ENCODE measurements at places on chromosomes 12 and 14.

DNA sequence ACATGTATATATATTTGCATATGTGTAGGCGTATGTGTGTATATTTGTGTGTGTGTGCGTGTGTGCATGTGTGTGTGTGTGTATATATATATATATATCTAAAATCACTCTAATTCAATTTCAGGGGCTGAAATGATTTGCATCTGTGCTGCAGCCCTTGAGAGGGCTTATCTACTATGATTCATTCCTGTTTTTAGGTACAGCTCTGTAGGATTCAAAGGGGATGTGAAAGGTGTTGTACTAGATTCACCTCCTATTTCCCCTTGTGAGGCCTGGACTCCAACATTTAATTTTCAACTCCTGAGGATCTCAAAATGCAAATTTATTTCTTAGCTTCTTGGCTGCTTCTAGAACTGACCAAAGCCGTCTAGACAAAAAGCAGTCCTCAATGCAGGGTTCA, 11.1 kb downstream of the ERP27 start:
- DNase-seq = no peak

GRCh38 chr14:64762044-64763034, 58.1 kb downstream of the PLEKHG3 start:
- DNase-seq = no peak

GRCh38 chr12:27290501-27291168, 42.0 kb upstream of the BMAL2 start:
- DNase-seq = no peak

- no peak for DNase-seq
These were observed 455.0 kb upstream of the TMPO start for GRCh38 chr12:98060411-98060810.

DNA sequence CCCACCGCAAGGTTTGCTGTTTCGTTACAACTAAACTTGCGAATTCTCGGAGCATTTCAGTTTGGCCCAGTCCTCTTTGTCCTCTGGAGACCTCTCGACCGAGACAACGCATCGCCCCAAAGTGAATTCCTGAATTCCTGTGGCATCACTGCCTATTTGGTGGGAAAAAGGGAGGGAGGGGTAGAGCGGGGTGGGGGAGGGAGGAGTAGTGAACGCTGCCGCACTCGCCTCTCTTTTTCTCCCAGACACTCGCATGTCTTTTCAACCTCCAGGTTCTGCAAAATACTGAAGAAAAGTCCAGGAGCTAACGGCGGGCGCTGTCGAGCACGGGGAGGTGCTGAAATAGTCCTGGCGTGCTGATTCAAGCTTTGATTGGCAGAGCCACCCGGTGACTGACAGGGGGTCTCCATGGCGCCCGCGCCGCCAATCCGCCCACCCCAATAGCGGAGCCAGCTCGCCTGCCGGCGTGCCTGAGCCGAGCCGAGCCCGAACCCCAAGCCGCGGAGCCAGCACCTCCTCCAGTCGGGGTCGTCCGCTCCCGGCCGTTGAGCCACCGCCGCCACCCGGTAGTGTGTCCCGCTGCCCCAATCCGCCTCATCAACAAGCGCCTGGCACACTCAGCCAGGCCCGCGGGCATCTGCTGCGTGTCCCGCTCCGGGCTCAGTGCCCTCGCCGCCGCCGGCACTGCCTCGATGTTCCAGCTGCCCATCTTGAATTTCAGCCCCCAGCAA, at the start of gene SIX6:
TSS of gene SIX6 (plus strand) at position 440 of the 731 bp plus-strand sequence. CDS start at position 693, 253 bp downstream.
- DNase-seq = no peak

- no peak for DNase-seq
These were observed at the start of gene RASSF8 for GRCh38 chr12:25958428-25959070. RASSF8 (plus strand) TSS chr12:25958682; CDS start chr12:26055344, 96,662 bp downstream.

DNA sequence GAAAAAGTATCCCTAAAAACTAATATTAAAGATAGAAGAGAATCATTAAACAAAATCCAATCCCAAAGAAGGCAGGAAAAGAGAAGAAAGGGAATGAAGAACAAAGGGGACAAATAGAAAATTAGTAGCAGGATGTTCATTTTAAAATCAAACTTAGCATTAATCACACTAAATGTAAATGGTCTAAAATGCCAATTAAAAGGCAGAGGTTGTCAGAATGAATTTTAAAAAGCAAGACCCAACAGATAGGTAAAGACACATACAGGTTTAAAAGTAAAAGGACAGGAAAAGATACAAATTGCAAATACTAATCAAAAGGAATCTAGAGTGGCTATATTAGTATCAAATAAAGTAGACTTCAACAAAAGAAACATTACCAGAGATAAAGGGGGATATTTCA, 12.5 kb downstream of the DDHD1 start:
- no peak for DNase-seq

DNA sequence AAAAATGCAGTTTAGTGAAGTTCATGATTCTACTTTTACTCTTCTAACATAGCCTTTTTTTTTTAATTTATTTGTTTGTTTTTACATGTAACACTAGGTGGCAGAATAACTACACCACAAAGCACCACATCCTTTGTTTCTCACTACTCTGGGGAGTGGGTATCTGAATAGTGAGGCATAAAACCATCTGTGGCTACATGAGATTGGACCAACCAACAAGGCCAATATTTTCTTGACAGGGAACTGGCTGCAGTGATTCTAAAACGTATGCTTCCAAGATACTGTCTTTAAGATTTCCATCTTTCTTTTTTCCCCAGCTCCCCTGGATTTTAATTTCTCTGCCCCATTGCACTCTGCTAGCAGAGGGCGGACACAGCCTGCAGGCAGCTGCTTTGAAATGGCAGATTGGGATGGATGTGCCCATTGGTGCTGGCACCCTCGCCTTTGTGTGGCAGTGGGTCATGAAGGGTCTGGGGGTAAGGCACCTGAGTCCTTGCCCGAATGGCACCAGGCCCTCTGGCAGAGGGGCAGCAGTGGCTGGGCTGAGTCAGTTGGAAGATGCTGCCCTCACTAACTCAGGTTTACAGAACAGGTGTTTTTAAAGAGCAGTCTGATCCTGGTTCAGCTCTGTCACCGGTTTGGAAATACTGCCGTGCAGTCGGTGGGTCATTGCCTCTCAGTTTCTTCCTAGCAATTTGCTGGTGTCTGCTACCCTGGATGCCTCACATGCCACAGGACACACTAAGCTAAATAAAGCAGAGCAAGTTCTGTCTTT, 429.1 kb downstream of the RAD51B start:
- DNase-seq = peak; percentile 75

DNA sequence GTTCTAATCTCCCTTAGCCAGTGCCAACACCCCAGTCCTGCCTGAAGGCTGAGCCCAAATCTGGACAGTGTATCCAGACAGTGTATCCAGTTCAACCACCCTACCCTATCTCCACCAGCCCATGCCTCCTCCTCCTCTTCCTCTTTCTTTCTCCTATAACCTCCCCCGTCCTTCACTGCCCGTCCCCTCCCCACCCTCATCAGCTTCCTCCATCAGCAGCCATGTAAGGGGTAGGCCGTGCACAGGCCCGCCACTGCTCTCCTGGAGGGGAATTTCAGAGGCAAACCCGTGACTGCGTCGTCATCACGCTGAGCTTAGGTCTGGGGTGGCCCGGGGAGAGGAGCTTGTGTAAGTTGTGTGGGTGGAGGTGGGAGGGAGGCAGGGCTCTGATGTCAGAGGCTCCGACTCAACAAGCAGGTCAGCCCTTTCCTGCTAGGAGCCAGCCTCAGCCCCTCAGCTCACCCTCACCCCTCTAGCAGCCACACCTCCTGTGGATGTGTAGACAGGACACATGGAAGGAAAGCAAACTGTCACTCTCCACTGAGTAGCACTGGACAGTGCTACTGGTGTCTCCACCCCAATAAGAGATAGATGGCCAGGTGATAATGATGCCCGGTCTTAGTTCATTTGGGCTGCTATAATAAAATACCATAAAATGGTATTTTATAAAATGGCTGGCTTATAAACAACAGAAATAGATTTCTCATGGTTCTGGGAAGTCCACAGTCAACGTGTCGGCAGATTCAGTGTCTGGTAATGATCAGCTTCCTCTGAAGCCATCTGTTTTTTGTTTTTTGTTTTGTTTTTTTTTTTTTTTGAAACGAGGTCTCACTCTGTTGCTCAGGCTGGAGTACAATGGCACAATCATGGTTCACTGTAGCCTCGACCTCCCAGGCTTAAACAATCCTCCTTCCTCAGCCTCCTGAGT, 50.5 kb downstream of the IRF2BPL start:
- peak; percentile 75 for DNase-seq

GRCh38 chr14:89215531-89215930, 201.5 kb downstream of the FOXN3 start:
- DNase-seq = no peak

DNA sequence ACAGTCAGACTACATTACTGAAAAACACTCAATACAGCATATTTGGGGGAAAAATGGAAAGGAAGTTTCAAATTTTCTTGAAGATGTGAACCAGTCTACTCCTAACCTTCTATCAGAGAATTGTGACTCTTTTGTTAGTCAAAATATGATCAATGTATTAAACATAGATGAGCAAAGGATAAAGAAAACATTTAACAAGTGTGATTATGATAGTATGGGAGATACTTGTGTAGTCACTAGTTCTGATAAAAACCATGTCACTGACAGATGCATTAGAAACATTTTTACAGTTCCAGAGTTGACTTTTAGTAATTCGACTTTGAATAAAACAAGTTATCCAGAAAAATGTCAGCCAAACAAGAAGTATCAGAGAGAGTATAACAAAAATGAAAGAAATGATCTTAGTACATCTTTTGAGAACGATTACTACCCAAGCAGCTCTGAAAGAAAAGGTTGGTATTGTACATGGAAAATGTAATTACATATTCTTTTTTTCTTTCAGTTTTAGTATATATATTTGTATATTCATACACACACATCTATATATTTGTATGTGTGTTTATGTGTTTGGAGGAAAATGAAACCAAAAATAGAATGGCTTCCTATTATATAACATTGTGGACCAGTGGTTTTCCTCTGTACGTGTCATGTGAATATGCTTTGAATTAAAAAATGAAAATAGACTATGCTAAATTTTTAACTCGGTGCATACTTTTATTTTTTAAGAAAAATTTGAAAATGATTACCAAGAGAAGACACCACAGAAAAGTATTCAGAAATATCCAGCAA, 63.3 kb upstream of the ABCD2 start:
- no peak for DNase-seq

- no peak for DNase-seq
These were observed 22.7 kb upstream of the PNMA1 start for GRCh38 chr14:73736842-73737241.

DNA sequence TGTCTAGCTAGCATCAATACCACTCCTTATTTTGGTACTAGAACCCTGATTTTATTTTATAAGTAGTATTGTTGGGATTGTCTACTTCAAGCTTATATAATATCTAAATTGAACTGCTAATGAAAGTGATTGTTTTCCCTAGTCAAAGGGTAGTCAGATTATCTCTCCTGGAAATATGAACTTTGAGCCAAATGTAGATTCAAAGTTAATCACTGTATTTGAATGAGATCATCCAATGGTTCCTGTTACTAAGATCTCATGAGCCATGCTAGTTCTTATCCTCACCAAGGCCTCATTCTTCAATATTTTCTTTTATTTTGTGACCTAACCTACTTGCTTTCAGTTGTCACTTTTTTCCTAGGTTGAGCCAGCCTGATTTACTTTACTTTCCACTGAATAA, 276.7 kb downstream of the RASSF9 start:
- no peak for DNase-seq

DNA sequence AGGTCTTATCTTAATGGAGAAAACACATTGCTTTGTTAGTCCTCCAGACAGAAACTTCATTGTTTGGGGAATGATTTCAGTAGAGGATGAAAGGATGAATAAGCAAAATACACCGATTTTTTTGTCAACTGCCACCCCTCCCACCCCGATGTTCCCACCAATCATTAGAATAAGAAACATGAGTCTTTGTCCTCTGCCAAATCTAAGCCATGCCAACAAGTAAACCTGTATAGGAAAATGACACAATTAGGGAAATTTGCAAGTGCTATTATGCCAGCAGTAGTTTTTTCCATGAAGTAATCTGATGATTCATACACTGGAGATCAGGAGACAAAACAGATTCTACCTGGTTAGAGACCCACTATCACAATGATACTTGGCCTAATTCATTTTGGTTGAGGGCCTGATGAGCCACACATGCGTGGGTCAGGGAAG, 35.9 kb downstream of the FLRT2 start:
- DNase-seq = no peak

GRCh38 chr12:65779091-65779642, 45.1 kb upstream of the HMGA2 start:
- DNase-seq = no peak

DNA sequence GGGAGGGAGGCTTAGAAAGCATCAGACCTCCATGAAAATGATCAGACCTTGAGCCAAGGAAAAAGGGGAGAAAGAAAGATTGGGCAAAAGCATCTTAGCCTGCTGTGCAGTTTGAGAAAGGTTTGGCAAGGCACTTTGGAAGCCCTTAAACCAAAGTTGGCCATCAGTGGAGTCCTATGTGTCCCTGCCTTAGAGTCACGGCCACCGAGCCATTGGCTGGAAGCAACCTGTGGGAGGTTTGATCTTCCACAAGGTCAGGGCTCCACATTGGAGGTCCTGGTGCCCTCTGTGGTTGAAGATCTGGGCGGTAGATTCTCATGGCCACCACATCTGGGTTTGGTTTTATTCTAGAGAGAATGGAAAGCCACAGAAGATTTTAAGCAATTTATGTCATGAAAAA, 44.4 kb downstream of the SRRM4 start:
- no peak for DNase-seq

- no peak for DNase-seq
These were observed 94.3 kb downstream of the ADGRD1 start for GRCh38 chr12:131047789-131048610.

- no peak for DNase-seq
These were observed 393.9 kb downstream of the ADAMTS20 start for GRCh38 chr12:43158126-43158525.

DNA sequence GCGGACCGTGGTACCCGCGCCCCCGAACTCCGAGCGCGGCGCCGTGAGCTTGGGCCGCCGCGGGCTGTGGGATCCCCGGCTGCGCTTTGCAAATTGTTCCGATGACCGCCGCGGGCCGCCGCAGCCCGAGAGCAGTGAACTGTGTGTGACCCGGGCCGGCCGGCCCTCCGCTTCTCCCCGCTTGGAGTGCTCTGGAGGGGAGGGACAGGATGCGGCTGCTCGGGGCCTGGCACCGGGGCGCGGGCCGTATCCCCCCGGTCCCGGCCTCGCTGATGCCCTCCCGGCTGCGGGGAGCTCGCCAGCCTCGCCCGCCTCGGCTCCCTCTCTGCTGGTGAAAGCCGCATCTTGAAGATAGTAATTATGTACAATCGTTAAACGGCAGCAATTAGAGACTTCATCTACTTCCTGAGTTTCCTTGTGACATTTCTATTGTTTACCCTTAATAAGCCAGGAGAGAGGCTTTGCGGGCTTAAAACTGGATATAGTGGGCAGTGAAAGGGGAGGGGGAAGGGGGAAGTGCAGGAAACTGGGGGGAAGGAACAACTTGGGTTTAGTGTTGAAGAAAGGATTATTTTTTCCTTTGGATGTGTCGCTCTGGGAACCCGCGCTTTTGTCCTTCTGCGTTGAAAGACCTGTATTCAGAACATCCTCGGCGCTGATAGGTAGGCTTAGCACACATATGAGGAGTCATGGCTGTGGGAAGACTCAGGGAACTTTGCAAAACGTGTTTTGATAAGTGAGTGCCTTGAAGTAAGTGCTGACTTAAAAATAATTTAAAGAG, 1.2 kb downstream of the PELI2 start:
- peak; percentile 31 for DNase-seq
